ENCODE measurements at places on chromosomes 11 and 22. TPM values are rescaled to one million over a fixed set of nuclear protein-coding genes. Genes with fewer than 3 reads are reported as not detected.

GRCh38 chr22:44045145-44045544 lies 21.0 kb downstream of the PARVB start:
- DNase-seq = no peak

DNA sequence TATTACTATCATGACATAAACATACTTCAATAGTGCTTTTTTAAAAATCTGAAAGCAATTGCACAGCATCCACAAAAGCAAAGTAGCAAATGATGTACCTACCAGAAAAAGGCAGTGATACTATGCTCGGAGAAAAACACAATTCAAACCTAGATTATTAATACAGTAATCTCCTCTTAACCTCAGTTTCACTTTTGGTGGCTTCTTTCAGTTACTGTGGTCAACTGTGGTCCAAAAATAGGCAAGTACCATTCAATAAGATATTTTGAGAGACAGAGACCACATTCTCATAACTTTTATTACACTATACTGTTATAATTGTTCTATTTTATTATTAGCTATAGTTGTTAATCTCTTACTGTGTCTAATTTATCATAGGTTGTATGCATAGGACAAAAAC lies 20.8 kb downstream of the KCNA4 start:
- DNase-seq = no peak

GRCh38 chr11:76443268-76443980 lies 1.4 kb upstream of the EMSY start:
- DNase-seq = no peak

DNA sequence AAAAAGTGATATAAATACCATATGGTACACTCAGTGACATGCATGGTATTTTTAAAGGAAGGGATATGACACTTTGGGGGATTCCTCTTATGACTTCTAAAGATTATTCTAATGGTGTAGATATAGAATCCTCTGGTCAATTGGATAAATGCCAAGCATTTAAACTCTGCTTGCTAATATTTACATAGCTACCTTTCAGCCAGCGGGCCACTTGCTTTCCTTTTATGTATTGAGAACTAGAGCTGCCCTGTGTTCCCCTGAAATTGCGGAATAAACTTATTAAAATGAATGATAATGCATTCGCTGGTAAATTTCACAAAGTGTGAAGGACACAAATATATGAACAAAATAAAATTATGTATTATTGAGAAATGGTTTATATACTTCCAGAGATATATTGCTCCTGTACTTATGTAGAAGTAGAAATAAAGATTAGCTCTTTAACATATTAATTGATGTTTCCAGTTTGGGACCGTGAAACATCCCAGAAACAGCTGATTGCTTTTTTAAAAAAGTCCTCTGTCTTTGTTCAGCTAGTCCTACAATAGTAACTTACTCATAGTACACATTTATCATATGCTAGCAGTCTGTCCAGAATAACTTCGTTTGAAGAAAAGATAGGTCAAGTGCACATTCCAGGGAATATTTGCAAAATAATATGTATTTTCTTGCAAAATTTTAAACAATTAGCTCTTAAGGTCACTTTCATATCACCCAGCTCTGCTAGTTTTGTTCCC lies 40.1 kb upstream of the CARD18 start:
- DNase-seq = no peak

- peak; percentile 71 for DNase-seq
Measured at GRCh38 chr11:62044639-62045121, 77.2 kb upstream of the FTH1 start.

GRCh38 chr11:64642871-64643255 lies 51.8 kb downstream of the SLC22A12 start:
- DNase-seq = no peak

GRCh38 chr11:2136209-2136951 lies 2.8 kb downstream of the IGF2 start:
- DNase-seq = peak; percentile 22

DNA sequence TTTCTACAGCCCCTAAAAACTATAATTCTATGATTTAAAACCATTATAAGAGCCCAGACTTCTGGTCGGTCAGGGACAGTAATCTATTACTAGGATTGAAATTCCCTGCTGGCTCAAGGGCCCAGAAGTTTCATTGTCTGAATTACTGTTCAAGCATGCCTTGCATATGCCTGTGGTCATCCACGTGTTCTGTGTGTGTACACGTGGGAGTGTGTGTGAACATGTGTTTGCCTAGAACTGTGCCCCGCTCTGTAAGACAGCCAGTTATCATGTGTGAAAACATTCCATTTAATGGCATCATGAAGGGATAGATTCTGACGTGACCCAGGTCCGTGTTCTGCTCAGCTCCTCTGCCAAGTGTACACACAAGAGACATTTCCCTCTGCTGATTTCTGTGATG lies 189.3 kb upstream of the NECTIN1 start:
- no peak for DNase-seq

- DNase-seq = no peak
Measured at GRCh38 chr11:61413496-61413895, 16.3 kb downstream of the CPSF7 start.

DNA sequence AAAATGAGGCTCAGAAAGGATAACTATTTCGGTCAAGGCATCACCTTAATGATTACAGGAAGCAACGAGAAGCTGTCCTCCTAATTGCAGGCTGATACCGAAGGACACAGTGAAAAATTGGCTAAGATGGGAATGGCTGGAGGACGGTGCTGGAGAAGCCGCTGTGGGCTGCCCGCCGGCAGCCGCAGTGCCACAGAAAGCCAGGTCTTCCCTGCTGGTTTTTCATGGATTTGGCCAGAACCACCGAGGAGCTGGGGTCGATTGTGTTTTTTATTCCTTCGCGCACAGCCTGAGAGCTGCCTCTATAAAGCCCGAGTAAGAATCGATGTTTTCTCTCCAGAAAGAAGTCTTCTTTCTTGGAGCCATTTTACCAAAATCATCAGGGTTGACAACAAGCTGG lies 1484.2 kb downstream of the BRD1 start:
- DNase-seq = no peak

- DNase-seq = no peak
Measured at GRCh38 chr22:46730568-46731245, 7.3 kb downstream of the CERK start.

DNA sequence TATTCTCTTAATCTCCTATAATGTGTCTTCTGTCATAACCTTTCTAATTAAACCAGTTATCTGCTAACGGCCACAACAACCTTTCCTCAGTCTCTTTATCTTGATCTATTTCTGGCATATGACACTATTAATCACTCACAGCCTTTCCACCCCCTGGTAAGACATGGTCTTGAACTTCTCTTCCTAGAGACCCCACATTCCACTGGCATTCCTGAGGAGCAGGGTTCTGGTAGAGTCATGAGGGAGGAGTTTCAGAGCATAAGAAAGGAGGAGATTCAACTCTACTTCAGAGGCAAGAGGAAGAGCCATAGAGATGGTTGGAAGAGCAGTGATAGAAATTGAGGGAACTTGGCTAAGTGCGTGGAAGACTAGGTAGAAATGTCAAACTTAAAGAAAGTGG lies 325.6 kb downstream of the BLID start:
- no peak for DNase-seq

GRCh38 chr11:2945031-2945756 lies 16.0 kb upstream of the PHLDA2 start:
- peak; percentile 90 for DNase-seq

GRCh38 chr22:21726650-21727049 lies 8.9 kb downstream of the YPEL1 start:
- no peak for DNase-seq

DNA sequence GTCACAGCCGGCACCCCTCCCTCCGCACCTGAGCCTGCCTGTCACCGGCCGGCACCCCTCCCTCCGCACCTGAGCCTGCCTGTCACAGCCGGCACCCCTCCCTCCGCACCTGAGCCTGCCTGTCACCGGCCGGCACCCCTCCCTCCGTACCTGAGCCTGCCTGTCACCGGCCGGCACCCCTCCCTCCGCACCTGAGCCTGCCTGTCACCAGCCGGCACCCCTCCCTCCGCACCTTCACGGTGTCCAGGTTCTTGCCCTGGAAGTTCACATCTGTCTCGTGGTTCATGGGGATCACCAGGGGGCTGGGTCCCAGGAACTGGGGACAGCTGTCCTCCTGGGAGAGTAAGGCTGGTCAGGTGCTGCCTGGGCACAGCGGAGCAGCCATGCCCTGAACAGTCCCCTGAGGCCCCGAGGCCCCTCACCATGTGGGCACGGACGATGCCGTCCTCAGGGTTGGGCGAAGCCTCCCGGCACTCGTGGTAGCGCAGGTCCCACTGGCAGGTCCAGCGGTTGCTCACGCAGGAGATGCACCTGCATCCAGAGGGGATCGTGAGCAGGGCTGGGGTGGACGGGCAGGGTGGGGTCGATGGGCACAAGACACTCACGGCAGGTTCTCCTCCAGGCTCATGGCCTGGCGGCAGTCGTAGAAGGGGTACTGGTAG lies 15.5 kb upstream of the MAPK11 start:
- no peak for DNase-seq

GRCh38 chr22:28449041-28449440 lies 230.6 kb downstream of the TTC28 start:
- no peak for DNase-seq

GRCh38 chr11:2574553-2575535 lies 125.0 kb downstream of the KCNQ1OT1 start:
- peak; percentile 70 for DNase-seq

GRCh38 chr11:80414181-80415165 lies 973.6 kb upstream of the TENM4 start:
- no peak for DNase-seq

DNA sequence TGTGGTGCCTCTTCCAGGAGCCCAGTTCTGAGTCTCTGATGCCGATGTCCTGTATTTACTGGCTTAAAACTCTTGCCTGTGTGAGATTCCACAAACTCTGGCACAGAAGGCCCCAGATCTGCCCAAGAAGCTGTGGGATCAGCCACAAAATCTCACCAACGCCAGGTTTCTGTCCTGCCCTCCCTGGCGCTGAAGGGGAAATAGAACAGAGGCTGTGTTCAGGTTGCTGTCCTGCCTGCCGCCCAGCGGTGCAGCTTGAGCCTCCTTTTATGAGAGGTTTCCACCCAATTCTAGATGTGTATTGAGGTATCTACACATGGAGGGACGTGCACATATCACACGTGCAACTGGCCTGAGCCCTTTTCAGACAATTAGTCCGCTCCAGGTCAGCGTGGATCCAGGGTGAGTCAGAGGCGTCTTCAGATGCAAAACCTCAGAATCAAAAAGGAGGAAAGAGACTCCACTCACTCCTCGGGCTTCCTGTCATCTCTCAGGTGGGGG lies 2.2 kb downstream of the TMEM80 start:
- no peak for DNase-seq

DNA sequence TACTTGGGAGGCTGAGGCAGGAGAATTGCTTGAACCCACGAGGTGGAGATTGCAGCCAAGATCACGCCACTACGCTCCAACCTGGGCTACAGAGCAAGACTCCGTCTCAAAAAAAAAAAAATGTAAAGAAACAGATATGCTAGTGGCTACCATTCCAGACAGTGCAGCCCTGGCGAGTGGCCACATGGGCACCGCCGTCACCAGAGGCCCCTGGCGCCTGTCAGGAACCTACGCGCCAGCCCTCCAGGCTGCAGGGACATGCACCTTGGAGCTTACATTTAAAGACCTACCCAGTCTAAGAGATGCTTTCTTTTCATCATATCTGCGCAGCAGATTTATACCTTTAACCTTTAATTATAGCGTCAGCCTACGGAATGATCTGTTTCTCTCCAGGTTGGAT lies 37.2 kb upstream of the IGSF9B start:
- no peak for DNase-seq

DNA sequence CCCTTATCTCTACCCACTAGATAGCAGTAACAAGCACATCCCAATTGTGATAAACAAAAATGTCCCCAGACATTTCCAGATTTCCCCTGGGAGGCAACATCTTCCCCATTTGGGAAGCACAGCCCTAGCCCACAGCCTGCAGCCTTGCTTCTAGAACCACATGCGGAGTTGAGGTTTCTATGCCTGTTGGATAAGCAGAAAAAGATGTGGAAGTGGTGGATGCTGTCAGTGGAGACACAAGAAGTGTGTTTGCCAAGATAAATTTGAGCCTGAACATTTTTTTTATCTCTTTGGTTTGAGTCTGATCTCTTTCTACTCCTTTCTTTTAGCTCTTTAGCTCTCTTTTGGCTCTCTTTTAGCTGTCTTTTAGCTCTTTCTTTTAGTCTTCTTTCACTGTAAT lies 884.5 kb downstream of the NTM start:
- DNase-seq = no peak

GRCh38 chr22:47919893-47920292 lies 1157.4 kb downstream of the TBC1D22A start:
- no peak for DNase-seq

DNA sequence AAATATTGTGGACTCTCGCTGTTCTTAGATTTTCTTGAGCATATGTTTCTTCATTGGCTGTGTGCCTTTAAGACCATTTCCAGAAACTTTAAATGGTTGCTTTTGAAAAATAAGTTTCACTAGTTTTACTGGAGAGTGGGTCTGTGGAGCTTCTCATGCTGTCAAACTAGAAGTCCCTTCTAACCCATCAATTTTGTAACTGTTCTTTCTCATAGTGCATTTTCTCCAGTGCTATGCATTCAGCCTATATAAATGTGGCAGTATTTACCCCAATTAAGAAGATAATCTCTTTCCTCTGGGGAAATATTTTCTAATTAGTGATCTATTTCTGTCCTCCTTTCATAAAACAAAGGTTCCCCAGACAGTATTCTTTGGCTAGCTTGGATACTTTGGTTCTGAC lies 97.9 kb upstream of the RRM1 start:
- DNase-seq = no peak

DNA sequence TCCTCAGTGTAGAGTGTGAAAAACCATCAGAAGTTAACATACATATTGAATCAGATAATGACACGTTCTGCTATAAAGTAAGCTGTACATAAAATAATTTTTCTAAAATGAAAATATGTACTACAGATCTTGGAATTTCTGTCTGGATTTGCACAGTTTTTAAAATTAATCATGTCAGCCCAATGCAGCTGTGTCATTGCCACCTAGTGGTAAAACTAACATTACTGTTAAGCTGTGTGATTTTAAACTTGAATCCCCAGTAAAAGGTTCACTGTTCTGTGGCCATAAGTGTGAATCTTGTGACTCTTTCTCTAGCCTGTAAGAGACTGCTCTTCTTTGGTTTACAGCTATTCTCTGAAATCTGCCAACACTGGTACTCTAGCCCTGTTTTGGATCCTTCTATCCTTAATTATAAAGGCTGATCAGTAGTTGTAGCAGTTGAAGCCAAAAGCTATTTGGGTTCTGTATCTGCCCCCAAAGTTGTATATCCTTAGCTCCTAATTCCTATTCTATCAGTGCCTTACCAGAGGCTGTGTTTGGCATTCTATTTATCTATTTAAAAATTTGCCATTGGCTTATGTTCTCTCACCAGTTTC lies 4.0 kb downstream of the JRKL start:
- DNase-seq = no peak

GRCh38 chr11:36074941-36075431 lies 131.1 kb downstream of the LDLRAD3 start:
- no peak for DNase-seq

GRCh38 chr11:102467080-102467708 lies 14.6 kb upstream of the TMEM123 start:
- DNase-seq = peak; percentile 29

GRCh38 chr11:8065031-8065430 lies 16.0 kb upstream of the TUB start:
- DNase-seq = no peak

TMEM191C gene
- total RNA-seq = 2.1 TPM

UNC93B1 gene
- 30.1 TPM for total RNA-seq

WT1 gene
- total RNA-seq = not detected

CPSF7 gene
- total RNA-seq = 60.8 TPM

UBQLN3 gene
- 0.23 TPM for total RNA-seq

AP1B1 gene
- total RNA-seq = 88.8 TPM

LRRC55 gene
- total RNA-seq = not detected

OVOL1 gene
- total RNA-seq = 16.5 TPM

APOA5 gene
- not detected for total RNA-seq

OVCH2 gene
- total RNA-seq = not detected

TOP3B gene
- 40.0 TPM for total RNA-seq

OR5T2 gene
- total RNA-seq = not detected

MRGPRE gene
- not detected for total RNA-seq

C22orf31 gene
- not detected for total RNA-seq

All from mucosa of descending colon (tissue), 3 donors.